Foreskin fibroblast (primary cell): ENCODE measurements at places on chromosomes 4 and X.

DNA sequence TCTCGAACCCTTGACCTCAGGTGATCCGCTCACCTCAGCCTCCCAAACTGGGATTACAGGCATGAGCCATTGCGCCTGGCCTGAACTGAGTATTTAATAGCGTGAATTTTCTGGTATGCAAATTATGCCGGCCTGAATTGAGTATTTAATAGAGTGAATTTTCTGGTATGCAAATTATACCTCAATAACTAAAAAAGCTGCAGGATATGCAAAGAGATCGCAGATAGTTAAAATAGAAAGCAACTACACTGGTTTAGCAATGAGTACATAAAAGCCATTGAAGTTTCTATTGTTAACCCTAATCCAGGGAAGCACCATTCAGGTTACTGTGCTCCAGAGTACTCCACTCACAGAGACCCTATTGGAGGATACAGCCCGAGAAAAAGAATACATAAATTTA lies 22.8 kb downstream of the FBXW7 start:
- DNase-seq = no peak

- peak; percentile 8 for DNase-seq
These were observed 964.9 kb upstream of the GRIA3 start for GRCh38 chrX:122219226-122219625.

- DNase-seq = no peak
These were observed 71.4 kb downstream of the TSC22D3 start for GRCh38 chrX:107704181-107704580.

GRCh38 chrX:38732866-38733265 lies 68.4 kb upstream of the MID1IP1 start:
- no peak for DNase-seq

GRCh38 chrX:17025621-17026302 lies 79.3 kb downstream of the REPS2 start:
- no peak for DNase-seq

- no peak for DNase-seq
These were observed 15.6 kb downstream of the SLC10A6 start for GRCh38 chr4:86833615-86834014.

DNA sequence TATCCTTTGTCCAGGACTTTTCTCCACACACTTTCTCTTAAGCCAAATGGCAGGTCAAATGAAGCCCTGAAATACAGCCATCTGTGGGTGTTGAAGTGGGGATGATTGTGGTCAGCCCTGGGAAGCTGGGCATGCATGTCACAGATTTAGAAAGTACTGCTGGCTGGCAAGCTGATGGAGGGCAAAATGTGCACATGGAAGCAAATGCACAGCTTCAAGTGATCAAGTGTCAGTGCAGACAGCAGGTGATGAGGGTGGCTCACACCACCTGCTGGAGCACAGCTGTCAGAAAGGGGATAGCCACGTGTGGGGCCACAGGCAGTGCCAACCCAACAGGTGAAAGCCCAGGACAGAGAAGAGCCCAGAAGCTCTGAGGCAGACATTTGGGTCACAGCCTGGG lies 40.3 kb upstream of the ATXN3L start:
- DNase-seq = no peak

GRCh38 chr4:1109333-1109732 lies 4.0 kb downstream of the RNF212 start:
- DNase-seq = no peak

DNA sequence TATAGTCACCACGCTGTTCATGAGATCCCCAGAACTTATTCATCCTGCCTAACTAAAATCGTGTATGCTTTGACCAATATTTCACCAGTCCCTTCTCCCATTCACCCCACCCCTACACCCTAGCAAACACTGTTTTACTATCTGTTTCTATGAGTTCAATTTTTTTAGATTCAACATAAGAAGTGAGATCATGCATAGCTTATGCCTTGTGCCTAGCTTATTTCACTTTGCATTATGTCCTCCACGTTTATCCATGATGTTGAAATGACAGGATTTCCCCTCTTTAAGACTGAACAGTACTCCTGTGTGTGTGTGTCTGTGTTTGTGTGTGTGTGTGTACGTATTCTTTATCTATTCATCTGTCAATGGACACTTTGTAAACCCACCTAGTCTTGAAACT lies 16.8 kb downstream of the ANXA5 start:
- no peak for DNase-seq

- no peak for DNase-seq
These were observed 31.5 kb upstream of the NAA11 start for GRCh38 chr4:79357365-79357764.

GRCh38 chr4:127124919-127125318 lies 507.8 kb upstream of the INTU start:
- DNase-seq = peak; percentile 25
